ENCODE measurements at places on chromosomes 12 and 14.

GRCh38 chr14:104445086-104445485, 134.5 kb upstream of the C14orf180 start:
- DNase-seq: no peak

DNA sequence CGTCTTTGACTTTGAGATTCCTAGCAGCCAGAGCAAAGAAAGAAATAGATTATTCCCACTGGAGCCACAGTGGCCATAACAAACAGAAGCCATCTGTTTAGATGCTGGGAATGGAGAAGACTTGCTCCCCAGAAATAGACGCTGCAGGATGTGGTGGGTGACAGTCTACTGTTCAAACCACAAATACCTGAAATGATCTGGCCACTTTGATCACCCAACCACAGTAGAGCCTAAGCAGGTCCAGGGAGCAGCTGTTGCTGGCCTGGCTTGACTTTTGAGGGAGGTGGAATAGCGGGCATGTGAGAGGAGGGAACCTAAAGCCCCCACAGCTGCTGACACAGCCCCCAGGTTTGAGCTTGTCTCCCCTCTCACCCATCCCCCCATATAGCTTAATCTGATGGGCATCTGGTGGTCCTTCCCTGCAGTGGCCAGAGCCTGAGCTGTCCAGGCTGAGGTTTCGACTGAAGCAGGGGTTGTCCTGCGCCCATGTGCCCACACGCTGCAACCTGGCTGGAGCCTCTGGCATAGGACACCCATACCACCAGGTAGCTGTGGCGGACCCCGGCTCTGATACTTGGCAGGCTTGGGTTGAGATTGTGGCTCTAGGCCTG, 38.7 kb downstream of the SH2B3 start:
- no peak for DNase-seq

GRCh38 chr12:67356380-67356774, 87.2 kb downstream of the CAND1 start:
- no peak for DNase-seq

DNA sequence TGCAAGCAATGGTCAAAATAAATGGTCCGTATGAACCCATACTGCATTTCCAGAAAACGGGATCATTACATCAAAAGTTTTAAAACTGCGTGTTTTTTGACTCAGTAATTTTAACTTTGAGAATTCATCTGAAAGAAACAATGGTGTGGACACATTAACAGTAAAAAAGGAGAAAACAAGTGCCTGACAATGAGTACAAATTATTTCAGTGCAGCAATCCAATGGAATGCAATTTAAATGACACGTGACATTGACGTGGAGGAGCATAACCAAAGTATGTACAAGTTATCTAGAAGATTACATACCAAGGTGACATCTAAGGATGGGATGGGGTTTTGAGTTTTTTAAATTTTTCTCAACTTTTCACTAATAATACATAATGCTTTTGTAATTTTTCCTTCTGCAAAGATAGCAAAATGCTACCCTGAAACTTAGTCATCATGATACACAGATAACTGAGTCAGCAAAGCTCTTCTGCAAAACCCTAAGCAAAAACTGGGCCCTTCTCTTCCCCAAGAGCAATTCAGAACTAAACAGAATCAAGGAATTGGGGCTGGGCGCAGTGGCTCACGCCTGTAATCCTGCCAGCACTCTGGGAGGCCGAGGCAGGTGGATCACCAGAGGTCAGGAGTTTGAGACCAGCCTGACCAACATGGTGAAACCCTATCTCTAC, 20.4 kb downstream of the HNRNPC start:
- DNase-seq: no peak

GRCh38 chr14:28755198-28755815, 11.3 kb upstream of the FOXG1 start:
- no peak for DNase-seq

DNA sequence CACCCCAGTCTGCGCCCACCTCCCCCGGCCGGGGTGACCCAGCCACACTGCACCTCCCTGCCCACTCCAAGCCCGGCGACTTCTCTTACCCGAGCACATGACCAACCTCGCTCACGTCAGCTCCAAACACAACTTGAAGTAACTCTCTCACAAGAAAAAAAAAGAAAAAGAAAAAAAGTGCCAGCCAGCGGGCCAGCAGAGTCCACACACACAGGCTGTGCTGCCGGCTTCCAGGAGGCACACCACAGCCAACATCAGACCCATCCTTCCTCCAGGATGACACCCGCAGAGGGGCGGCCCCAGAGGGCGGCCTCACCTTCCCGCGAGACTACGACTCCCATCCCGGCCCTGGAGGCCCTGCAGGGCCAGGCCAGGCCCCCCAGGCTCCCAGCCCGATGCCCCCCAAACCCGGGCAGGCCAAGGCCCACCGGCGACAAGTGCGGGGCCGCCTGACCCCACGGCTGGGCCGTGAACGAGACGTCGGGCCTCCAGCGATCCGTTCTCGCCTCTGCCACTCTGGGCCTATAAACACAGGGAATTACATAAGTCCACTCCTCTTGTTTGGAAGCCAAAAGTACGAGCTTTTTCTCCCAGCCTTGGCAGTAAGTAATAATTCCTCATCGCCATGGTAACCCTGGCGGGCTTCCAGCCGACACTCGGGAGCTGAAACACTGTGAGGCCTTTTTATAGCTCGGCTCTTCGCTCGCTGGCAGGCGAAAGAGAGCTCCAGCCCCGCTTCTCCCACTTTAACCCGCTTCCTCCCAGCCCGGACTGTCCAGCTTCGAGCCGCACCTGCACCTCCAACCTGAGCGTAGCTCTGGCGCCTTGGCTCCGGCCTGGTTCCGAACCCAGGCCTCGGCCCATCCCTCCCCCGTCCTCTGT, 49.1 kb downstream of the NCOR2 start:
- no peak for DNase-seq

DNA sequence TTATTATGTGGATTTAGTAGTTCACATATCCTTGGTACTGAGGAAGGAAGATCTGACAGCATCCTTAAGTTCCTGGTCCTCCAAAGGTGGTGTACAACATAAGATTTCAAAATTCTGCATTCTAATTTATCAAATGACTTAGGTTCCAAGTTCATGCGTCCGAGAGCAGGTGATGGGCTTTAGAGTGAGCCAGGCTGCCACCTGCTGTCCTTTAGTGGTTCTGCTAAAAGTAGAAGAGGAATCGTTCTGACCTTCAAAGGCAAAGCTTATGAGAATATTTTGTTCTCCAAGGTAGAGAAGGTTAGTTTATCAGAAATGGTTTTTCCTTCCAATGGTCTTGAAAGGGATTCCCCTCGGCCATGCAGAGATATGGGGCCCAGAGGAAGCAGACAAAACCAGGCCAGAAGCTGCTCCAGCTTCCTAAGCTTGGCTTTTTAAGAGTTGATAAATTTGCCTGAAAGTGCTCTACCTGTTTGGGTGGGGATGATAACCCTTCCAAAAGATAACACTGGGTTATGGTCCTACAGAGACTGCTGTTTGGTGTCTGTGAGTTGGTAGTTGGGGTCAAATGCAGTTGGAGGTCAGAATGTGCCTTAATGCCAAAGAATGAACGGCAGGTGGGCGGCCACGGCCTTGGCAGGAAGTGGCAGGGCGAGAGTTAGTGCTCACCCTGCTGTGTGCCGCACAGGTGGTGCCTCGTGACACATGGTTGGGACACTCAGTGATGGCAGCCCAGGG, 29.1 kb upstream of the LRTM2 start:
- peak; percentile 74 for DNase-seq
